HEK293T (cell line): ENCODE measurements at places on chromosomes 16 and 17.

- no peak for DNase-seq
Measured at GRCh38 chr16:54282202-54282927, 4.2 kb downstream of the IRX3 start.

DNA sequence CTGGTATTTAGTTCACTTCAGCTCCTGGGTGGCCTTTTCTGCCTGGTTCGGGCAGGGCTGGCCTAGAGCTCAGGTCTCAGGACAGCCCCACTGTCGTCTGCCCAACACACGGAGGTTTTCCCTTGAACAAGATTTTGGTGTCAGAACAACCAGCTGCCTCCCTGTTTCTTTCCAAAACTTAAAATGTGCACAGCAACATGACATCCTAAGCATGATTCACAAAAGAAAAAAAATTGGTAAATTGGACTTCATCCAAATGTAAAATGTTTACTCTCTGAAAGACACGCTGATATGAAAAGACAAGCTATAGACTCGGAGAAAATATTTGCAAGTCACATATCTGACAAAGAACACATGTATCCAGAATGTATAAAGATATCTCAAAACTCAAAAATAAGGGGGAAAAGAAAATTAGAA is 197.8 kb upstream of the CHMP6 start:
- DNase-seq, result no peak

GRCh38 chr17:50963139-50963538 is 97.0 kb upstream of the TOB1 start:
- no peak for DNase-seq

DNA sequence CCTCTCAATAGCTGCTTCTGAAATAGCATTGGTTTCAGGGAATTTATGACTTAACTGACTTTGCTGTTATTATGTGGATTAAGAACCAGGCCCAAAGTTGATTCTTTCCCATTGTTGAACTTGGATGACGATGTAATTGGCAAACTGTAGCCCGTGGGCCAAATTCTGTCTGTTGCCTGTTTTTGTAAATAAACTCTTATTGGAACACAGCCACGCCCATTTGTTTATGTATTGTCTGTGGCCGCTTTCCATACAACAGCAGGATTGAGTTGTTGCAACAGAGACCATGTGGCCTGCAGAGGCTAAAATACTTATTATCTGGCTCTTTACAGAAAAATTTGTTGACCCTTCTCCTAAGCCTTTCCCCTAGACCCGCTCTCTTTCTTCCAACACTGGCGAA is 31.6 kb downstream of the NTN1 start:
- DNase-seq, result no peak

DNA sequence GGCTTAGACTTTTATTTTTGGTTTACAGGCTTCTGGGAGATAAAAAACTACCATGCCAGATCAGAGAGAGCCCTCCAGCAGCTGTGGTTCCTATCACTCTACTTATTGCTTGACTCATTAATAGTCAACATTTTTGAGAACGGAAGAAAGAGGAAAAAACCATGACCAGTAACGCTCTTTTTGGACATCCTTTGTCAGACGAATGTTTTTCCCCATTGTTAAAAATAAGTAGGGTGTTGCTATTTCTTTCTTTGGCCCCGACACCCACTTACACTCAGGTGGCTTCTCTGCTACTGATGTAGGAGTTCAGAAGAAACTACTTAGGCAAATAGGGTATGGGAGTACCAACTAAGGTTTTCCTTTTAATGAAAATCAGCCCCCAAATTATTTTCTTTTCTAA is 27.5 kb downstream of the TVP23A start:
- DNase-seq, result no peak

DNA sequence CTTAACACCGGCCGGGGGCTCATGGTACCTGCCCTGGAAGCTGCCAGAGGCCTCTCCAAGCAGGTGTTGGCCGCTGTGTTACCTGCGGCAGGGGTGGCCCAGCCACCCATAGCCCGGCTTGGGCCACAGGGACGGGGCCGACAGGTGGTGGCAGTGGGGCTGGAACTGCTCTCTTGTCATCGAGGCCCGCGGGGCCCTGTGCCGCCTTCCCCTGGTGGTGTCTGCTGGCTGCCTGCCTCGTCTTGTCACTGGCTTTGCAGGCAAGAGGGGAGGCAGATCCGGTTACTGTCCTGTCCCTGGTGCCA is 27.1 kb downstream of the GSE1 start:
- DNase-seq, result no peak

GRCh38 chr16:13021996-13022395 is 120.6 kb downstream of the SHISA9 start:
- DNase-seq, result no peak

DNA sequence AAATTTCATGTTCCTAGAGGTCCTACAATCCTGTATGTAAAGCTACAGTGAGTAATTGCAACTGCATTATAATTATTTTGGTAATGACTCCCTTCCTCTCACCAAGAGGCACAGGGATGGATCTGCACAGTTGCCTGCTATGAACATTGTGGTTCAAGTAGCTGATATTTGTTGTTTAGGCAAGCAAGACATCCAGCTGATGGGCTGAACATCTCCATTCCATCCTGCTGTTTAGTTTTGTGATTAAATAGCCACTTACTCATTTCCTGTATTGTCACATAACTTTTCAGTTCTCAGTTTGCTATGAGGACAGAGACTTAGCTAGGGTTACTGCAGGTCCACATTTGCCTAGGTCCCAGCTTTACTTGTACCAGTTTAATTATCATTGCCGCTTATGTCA is 181.2 kb upstream of the TBX2 start:
- no peak for DNase-seq

GRCh38 chr16:81358860-81359259 is 44.1 kb downstream of the GAN start:
- DNase-seq, result no peak

GRCh38 chr16:53614346-53614745 is 89.3 kb downstream of the RPGRIP1L start:
- no peak for DNase-seq

DNA sequence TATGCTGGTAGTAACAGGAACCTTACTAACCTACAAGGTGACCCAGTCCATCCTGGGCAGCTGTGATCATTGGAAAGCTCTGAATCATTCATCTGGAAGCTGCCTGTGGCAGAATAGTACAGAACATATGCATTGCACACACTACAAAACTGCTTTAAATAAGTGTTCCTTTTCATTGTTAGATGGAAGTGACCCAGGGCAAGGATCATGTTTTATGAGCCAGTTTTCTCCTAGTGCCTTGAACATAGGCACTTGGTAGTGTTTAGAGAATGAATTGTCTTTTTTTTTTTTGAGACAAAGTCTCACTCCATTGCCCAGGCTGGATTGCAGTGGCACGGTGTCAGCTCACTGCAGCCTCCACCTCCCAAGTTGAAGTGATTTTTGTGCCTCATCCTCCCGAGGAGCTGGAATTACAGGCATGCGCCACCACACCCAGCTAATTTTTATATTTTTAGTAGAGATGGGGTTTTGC is 55.4 kb downstream of the TENT4B start:
- DNase-seq, result no peak

DNA sequence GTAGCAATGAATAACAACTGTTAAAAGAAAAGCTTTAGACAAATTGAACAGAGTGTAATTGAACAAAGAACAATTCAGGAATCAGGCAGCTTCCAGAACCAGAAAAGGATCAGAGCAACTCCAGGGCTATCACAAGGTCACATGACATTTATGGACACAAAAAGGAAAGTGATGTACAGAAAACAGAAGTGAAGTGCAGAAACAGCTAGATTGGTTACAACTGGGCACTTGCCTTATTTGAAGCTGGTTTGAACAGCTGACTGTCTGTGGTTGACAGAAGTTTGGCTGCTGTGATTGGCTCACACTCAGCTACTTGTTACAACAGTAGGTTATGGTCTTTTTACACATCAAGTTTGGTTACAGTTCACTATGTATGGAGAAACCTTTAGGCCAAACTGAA is 14.8 kb downstream of the EFCAB5 start:
- DNase-seq, result no peak

GRCh38 chr17:63153488-63153887 is 187.5 kb downstream of the TANC2 start:
- DNase-seq, result no peak
